Activated CD4-positive, alpha-beta T cell treated with anti-CD3 and anti-CD28 coated beads, Interleukin-2, amount 50 U/mL, for 16 hours (primary cell): ENCODE measurements at places on chromosomes 2 and 18.

DNA sequence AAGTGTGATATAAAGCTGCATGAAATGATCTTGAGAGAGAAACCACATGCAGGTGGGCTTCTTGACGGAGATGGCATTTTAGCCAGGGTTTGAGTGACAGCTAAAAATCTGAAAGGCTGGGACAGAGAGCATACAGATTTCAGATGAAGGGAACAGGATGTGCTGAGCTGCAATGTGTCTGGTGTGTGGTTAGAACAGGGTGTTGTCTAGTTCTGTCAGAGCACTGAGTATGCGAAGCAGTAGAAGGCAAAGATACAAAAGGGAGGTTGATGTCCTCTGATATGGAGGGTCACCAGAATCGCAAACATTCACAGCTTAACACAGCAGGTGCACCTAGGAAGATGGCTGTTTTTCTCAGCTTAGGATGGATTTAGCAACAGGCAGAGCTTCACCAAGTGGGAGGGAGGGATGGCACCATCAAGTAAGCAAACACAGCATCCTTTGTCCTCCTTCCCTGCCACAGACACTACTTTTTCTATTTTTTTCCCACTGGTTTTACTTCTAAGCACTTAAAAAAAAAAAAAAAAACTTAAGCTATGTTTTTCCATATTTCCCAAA is 182.5 kb downstream of the TMX3 start:
- no peak for DNase-seq

DNA sequence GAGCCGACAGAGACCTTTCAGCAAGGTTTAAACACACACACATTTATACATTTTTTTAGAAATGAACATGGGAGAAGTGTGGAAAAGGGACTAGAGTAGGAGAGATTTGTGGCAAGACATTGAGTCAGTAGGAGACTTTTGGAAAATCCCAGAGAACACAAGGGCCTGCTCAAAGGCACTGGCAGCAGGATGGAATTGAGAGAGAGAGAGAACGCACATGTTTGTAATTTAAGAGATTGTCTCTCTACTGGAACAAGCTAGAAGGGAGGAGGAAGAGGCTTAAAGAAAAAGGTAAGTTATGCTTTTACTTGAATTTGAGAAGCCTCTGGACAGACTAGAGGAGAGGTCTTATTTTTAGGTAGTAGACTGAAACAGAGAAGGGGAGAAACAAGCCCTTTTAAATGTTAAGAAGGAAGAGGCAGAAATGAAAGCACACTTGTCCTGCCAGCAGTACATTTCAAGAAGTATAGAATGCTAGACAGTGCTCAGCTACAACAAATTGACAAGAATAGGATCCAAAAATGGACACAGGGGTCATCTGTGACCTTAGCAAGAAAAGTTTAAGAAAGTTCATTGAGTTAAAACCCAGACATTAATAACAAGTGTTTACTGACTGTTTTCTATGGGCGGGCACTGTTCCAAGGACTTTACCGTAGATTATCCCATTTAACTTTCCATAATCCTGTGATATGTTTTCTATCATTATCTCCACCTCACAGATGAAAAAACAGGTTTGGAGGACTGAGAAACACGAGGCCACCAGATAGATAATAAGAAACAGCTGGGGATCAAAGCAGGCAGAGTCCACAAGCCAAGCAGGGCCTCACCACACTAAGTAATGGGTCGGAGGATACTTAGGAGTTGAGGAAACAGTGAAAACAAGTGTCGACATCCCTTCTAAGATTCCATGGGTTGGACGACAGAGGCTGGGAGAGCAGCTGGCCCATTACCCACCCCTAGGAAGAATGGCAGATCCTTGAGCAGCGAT is 306.5 kb upstream of the NRP2 start:
- DNase-seq = no peak

DNA sequence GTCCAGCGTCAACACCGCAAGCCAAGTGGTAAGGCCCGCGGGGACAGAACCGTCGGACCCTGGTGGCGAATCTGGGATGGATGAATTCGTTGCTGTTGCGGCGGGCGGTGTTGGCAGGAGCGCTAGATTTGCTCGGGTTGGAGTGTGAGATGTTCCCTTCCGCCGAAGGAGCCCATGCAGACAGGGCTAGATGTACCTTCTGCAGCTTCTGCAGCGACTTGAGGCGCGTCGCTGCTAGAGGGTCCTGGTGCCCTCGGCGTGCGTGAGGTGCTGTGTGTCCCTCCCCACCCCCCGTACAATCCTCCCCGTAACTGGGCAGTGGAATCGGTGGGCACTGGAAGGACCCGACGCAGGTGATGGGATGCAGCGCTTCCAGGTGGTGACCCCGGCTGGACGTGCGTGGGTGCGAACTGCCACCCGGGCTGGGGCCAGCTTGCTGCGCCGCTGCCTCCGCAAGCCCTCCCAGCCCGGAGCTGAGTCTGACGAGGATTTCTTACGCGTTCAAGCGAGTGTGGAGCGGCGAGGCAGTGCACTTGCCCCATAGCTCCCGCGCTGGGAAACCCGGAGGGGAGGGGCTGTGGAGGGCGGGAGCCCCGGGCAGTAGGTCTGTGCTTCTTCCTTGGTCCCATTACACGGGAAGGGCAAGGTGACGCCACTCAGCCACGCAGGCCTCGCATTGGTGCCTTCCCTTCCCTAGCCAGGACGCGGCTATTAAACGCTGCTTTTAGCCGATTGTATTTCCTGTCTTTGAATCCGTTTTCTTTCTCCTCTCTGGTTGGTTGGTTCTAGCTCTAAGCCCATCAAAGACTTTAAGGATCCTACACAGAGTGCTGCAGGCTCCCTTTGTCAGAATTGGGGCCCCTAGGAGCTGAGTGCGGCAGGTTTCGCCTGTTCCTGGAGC is 34.2 kb downstream of the CHRNA1 start:
- DNase-seq = peak; percentile 47

- no peak for DNase-seq
These were observed 42.0 kb downstream of the NDUFA10 start for GRCh38 chr2:239983004-239983778.

DNA sequence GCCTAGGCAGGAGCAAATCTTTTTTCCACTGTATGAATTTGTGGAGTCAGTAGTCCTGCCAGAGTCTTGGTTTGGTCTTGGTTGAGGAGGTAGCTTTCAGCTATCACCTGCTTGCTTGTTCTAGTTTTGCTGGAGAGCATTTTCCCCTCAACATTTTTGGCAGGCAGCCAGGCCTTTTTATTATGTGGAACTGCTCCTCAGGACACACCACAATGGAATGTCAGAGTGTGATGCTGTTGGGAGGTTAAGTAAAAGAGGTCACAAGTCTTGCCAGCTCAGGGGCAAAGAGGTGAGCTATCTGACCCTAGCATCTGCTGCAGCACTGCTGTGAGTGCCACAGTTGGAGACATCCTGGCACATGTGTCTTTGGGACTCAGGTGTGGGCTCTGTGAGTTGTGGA is 258.0 kb downstream of the CNTNAP5 start:
- DNase-seq = no peak

DNA sequence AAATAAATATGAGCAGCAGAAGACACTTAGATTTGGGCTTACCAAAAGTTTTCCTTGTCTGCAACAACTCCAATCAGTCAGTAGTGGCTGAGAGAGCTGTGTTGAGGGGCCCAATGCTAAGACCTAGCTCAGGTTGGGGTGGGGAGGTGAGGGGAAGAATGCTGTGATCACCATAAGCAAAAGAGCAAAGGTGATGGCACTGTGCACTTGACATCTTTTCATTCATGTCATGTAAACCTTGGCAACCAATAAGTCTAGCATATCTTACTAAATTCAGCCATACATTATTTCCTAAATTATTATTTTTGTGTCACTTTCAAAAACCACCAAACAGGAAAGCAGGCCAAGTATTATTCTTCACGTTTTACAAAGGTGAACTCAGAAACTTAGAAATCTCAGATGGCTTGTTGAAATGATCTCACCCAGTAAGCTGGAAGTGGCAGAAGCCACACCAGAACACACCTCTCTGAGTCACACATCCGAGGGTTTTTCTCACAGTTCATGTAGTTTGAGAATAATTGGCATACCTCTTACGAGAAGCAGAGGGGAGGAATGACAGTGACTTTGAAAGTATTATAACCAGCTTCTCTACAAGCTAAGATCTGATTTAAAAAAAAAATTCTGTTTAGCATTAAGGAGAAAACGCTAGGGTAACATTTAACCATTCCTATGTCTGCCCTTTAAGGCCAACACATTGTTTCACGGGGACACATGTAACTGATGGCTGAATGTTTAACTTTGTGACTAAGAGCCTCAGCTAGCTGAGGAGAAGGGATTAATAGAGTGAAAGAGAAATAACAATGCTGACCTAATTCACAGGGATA is 43.3 kb upstream of the SETBP1 start:
- peak; percentile 41 for DNase-seq

- no peak for DNase-seq
These were observed 72.5 kb downstream of the HS1BP3 start for GRCh38 chr2:20578266-20578894.

DNA sequence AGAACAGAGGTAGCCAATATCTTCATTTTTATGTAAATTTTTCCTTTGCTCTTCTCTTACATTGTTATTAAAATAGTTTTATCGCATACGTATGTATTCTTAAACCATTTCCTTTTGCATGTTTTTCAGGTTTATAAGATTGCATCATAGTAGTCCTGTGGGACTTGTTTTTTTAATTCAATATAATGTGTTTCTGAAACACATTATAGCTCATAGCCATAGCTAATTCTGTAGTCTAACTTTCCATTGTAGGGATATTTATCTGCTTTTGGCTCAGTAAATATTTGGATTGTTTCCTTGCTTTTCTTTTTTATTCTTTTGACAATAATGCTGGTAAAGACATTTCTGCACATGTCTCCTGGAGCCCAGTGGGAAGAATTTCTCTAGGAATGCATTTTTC is 484.3 kb downstream of the PTPRM start:
- DNase-seq = no peak

- no peak for DNase-seq
These were observed 223.7 kb upstream of the COPS8 start for GRCh38 chr2:236861944-236862343.

DNA sequence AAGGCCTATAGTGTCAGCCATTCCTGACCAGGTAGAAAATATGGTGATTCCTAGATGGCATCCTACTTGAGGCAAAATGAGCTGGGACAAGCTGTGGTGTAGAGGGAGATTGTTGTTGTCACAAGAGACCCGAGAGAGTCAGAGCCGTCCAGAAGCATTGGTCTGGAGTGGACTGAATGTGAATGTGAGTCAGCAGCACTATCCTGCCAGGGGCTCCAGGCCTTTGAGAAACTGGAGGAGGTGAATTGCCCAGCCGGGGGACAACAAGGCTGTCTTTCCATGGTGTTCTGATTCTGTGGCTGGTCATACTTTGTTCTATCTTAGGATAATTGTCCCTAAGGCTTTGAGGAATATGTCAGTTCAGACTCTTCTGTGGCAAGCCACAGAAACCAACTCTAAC is 29.4 kb upstream of the EIF2AK3 start:
- DNase-seq = no peak

- DNase-seq = no peak
These were observed 257.5 kb downstream of the SETBP1 start for GRCh38 chr18:44937960-44938719.

DNA sequence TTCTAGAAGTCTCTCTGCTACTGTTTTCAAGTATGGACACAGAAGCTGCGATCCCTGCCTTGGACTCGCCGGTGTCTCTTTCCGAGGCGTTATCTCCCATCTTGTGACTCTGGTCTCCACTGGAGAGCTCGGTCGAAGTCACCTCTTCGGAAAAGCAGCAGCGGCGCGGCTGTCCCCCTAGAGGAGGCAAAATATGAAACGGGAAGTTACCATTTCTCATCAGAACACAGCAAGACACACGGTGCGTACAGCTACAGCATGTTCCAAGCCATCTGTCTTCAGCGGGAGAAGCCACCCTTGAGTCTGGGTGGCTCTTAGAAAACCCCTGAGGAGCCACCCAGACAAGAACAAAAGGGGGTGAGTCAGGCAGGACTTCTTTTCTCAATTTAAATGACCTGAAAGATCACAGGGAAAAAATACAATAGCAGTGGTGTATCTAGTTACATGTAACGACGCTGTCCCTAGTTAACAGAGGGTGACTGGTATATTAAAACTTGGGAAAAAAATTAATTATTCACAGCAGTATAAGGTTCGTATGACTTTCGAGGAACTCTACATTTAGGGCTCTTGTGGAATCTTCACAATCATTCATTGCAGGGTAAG is 114.8 kb downstream of the ZNF516 start:
- DNase-seq = no peak

DNA sequence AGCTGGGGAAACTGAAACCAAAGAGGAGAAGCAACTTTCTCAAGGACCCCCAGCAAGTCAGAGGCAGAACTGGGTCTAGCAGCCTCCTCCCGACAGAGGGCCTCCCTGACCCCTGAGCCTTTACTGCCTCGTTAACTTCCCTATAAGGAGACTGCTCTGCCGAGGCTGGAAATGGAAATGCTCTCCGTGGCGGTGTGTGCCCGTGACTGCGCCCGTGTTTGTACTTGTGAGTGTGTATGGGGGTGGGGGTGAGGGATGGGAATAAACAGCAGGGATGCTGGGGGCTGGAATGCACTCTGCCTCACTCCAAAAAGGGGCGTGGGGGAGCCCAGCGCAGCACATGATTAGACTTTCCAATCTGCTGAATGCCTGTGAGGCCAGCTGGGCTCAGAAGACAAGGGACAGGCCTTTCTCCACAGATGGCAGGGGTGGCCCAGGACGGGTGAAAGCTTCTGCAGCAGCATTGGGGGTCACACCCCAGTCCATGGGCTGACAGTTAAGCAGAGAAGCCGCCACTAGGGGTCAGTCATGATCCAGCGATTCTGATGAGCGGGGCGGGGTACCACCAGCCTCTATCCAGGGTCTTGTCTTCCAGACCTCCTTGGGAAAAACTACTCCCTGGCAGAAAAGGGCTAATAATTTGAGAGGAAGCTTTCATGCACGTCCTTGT is 26.8 kb downstream of the MPHOSPH10 start:
- DNase-seq = peak; percentile 61

- DNase-seq = no peak
These were observed 13.0 kb downstream of the ACTR2 start for GRCh38 chr2:65240657-65241056.

DNA sequence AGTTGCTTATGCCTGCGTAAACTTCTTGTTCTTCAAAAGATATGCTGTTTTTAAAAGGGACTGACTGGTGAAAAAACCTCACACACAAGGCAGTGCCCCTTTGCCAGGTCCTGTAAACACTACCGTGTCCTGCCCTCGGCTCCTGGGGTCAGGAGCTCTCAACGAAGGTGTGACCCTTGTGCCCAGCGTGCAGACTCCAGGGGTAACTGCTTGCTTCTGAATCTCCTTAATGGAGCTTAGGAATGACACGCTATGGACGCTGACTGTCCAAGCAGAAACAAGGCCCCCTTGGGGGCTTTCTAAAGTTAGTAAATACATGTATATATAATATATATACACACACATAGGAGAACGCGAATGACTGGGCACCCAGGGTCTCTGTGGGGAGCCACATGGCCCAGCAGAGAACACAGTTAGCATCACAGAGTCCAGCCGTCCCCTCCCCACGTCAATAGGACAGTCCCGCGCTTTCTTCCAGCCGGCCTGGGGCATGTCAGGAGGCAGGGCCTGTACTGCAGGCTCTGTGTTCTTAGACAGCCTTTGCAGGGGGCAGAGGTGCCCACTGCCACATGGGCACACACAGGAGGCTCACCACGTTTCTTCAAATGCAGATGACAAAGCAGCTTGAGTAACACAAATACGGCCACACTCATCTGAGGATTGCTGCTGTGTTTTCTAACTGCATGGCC is 96.1 kb downstream of the HDAC4 start:
- no peak for DNase-seq

- no peak for DNase-seq
These were observed 84.7 kb upstream of the EML6 start for GRCh38 chr2:54638774-54639187.
